ENCODE measurements at places on chromosomes 5 and 9. TPM values are rescaled to one million over a fixed set of nuclear protein-coding genes. Genes with fewer than 3 reads are reported as not detected.

The BNC2 gene
- total RNA-seq: 3.5 TPM

DNA sequence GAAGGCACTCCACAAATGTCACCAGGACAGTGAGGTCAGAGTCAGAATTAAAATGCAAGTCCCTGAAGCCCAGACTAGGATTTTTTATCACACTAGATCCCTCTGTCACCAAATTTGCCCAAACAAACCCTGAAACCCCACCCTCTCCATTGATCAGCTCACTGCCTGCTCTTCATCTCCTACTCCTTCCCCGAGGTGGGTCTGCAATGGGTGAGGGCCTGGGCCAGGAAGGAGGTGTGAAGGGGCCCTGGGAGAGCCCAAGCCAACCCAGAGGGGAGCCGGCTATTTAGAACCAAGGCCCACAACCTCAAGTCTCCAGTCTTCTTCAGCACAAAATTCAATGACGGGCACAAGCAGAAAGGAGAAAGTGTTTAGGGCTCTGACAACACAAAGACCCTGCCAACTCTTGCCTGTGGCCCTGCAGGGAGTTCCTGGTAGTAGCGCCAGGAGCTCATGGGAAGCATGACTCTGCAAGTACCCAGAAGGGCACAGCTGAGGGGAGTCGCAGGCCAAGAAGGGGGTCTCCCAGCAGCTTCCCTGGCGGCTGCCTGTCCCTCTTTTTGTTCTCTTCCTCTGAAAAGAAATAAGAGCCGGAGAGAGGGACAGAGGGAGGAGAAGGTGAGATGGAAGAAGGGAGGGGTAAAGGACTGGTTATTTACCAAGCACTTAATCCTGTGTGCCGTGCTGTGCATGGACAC is 5.5 kb downstream of the FOXI1 start:
- H3K27me3 ChIP-seq: no peaks in the 10 kb centered on the region
- H3K36me3 ChIP-seq: no peaks in the 10 kb centered on the region
- H3K4me3 ChIP-seq: no peak overlapping the region
- no peak overlapping the region for H3K27ac ChIP-seq
- no peak for DNase-seq

The IFNB1 gene
- total RNA-seq: not detected

DNA sequence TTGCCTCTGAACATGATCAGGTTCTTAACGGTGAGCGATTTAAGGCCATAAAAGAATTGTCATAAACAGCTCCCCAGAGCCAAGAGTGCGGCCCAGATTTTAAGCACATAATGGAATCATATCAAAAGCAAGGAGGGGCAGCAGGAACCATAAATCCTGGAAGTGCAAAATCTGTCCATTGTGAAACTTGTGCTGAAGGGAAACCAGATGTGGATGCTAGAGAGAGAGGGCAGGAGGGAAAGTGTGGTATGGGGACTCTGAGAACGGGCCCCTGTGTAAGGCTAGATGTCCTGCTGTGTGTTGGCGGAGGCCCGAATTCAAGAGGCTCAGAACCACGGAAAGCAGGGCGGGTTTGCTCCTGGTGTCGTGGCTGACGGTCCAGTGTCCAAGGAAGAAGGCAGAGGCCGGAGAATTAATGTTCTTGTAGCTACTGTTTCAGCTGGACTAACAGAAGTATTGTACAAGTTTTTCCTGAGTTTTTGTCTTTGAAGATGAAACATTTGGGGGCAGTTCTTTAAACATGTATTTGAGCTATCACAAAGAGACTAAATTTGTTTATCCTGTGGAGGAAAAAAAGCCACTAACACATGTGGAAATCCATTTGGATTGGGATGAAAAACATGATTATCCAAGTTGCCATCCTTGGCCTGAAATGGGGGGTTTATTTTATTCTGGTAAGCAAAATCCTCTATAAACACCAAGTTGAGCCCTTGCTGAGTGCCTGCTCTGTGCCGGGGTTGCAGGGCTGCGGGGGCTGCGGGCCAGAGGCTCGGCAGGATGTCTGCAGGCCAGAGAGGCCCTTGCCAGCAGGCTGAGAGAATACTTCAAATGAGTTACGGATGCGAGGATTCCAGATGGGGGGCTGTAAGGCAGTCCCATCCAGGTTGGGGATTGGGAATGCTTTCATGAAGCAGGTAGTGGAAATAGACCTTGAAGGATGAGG is 9.2 kb upstream of the CXCL14 start:
- H3K27ac ChIP-seq: no peak overlapping the region
- no peaks in the 10 kb centered on the region for H3K4me1 ChIP-seq
- H3K27me3 ChIP-seq: peaks cover 67% of the 10 kb centered on the region
- no peak overlapping the region for H3K4me3 ChIP-seq
- no peak for DNase-seq
- H3K36me3 ChIP-seq: no peaks in the 10 kb centered on the region

- H3K4me3 ChIP-seq: no peak overlapping the region
- no peak overlapping the region for H3K27ac ChIP-seq
- peaks cover 9% of the 10 kb centered on the region for H3K27me3 ChIP-seq
- peaks cover 8% of the 10 kb centered on the region for H3K36me3 ChIP-seq
Observed at GRCh38 chr5:180313677-180314505, 22.0 kb upstream of the MAPK9 start.

- no peaks in the 10 kb centered on the region for H3K27me3 ChIP-seq
- H3K4me3 ChIP-seq: peak overlapping the region; percentile 53
- H3K4me1 ChIP-seq: no peaks in the 10 kb centered on the region
- H3K27ac ChIP-seq: no peak overlapping the region
Observed at GRCh38 chr5:23506329-23507236, 826 bp upstream of the PRDM9 start.

- no peak overlapping the region for H3K4me3 ChIP-seq
- H3K4me1 ChIP-seq: no peaks in the 10 kb centered on the region
- no peak overlapping the region for H3K27ac ChIP-seq
- H3K27me3 ChIP-seq: no peaks in the 10 kb centered on the region
Observed at GRCh38 chr5:165029099-165029870, 1523.9 kb downstream of the MAT2B start.

The EXOSC2 gene
- total RNA-seq: 12.0 TPM

The HCN1 gene
- total RNA-seq: 0.14 TPM

DNA sequence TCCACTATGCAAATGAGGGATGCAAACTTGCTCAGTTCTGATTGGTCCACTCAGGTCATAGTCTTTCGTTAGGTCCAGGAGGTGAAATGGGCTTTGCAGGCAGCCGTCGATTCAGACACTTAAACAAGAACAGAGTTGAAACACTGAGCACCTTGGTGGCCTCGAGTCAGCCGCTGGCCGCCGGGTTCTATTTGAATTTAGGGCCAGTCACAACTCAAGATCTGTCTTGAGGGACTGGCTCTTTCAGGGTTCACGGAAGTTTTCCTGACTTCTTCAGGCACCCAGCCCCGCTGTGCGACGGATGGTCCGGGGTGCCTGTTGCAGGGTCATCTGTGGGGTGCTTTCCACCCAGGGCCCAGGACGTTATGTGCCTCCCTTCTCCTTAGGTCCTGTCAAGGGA is 412.8 kb upstream of the IRX4 start:
- no peak overlapping the region for H3K27ac ChIP-seq
- no peaks in the 10 kb centered on the region for H3K4me1 ChIP-seq
- no peaks in the 10 kb centered on the region for H3K36me3 ChIP-seq
- DNase-seq: no peak
- H3K4me3 ChIP-seq: no peak overlapping the region
- peaks cover 35% of the 10 kb centered on the region for H3K27me3 ChIP-seq

The HOMER1 gene
- total RNA-seq: 61.9 TPM

GRCh38 chr5:149207831-149208230 is 63.8 kb upstream of the AFAP1L1 start:
- no peak overlapping the region for H3K4me3 ChIP-seq
- DNase-seq: no peak
- no peaks in the 10 kb centered on the region for H3K27me3 ChIP-seq
- peaks cover 72% of the 10 kb centered on the region for H3K4me1 ChIP-seq
- peaks cover 84% of the 10 kb centered on the region for H3K36me3 ChIP-seq

- H3K4me1 ChIP-seq: peaks cover 5% of the 10 kb centered on the region
- no peak for DNase-seq
- no peak overlapping the region for H3K27ac ChIP-seq
- H3K27me3 ChIP-seq: no peaks in the 10 kb centered on the region
- peaks cover 5% of the 10 kb centered on the region for H3K36me3 ChIP-seq
Observed at GRCh38 chr5:154117930-154118329, 72.6 kb upstream of the GALNT10 start.

The UCK1 gene
- total RNA-seq: 23.0 TPM

The FGD3 gene
- total RNA-seq: 1.8 TPM

DNA sequence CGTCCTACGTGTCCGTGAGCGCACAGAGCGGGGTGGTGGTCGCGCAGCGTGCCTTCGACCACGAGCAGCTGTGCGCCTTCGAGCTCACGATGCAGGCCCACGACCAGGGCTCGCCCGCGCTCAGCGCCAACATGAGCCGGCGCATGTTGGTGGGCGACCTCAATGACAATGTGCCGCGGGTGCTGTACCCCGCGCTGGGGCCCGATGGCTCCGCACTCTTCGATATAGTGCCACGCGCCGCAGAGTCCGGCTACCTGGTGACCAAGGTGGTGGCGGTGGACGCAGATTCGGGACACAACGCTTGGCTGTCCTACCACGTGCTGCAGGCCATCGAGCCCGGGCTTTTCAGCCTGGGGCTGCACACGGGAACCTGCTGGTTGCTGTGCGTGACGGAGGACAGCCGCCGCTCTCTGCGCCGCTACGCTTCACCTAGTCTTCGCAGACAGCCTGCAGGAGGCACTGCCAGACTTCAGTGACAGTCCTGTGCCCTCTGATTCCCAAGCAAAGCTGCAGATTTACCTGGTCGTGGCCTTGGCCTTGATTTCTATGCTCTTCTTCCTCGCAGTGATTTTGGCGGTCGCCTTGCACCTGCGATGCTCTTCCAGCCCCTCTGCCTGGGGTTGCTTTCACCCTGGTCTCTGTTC is 2.4 kb upstream of the PCDHGA12 start:
- peaks cover 70% of the 10 kb centered on the region for H3K36me3 ChIP-seq
- H3K4me3 ChIP-seq: no peak overlapping the region
- H3K27me3 ChIP-seq: no peaks in the 10 kb centered on the region
- no peak for DNase-seq
- H3K4me1 ChIP-seq: peaks cover 44% of the 10 kb centered on the region

DNA sequence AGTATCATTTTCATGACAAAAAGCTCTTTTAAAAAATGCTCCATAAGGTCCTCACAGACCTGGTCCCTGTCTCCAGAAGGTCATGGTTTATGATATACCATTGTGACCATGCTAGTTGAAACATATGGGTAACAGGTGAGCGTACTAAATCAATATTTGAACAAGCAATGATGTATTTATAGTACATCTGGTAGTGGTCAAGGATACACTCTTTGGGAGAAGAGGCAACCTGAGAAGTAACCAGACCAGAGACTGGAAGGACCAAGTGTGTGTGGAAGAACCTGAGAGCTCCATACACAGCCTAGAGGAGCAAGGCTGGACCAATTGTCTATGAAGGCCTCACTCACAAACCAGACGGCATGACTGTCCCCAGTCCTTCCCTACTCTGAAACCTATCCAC is 55.1 kb downstream of the LHFPL2 start:
- H3K4me3 ChIP-seq: no peak overlapping the region
- no peaks in the 10 kb centered on the region for H3K36me3 ChIP-seq
- H3K27ac ChIP-seq: no peak overlapping the region
- no peaks in the 10 kb centered on the region for H3K27me3 ChIP-seq
- no peak for DNase-seq

DNA sequence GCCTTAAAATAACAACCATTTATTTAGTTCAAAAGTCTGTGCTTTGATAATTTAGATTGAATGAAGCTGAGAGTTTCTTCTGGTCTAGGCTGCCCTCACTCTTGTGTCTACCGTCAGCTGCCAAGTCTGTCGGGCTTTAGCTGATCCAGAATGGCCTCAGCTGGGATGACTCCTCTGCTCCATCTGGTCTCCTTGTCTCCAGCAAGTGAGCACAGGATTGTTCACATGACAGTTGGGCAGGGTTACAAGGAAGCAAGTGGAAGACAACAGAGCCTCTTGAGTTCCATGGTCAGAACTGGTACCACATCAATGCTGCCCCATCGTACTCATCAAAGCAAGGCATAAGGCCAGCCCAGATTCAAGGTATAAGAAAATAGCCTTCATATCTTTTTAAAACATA is 9.0 kb downstream of the HTR1A start:
- no peak overlapping the region for H3K27ac ChIP-seq
- peaks cover 11% of the 10 kb centered on the region for H3K27me3 ChIP-seq
- H3K4me3 ChIP-seq: no peak overlapping the region

The SUSD3 gene
- 0.60 TPM for total RNA-seq

GRCh38 chr9:126109575-126109974 is 217.1 kb upstream of the MVB12B start:
- no peak for DNase-seq
- H3K36me3 ChIP-seq: no peaks in the 10 kb centered on the region
- H3K27me3 ChIP-seq: peaks cover 29% of the 10 kb centered on the region
- H3K4me3 ChIP-seq: no peak overlapping the region

- no peaks in the 10 kb centered on the region for H3K36me3 ChIP-seq
- H3K4me1 ChIP-seq: peaks cover 38% of the 10 kb centered on the region
- H3K27me3 ChIP-seq: peaks cover 100% of the 10 kb centered on the region
- H3K27ac ChIP-seq: no peak overlapping the region
Observed at GRCh38 chr5:146340260-146341081, 1.8 kb downstream of the POU4F3 start.

DNA sequence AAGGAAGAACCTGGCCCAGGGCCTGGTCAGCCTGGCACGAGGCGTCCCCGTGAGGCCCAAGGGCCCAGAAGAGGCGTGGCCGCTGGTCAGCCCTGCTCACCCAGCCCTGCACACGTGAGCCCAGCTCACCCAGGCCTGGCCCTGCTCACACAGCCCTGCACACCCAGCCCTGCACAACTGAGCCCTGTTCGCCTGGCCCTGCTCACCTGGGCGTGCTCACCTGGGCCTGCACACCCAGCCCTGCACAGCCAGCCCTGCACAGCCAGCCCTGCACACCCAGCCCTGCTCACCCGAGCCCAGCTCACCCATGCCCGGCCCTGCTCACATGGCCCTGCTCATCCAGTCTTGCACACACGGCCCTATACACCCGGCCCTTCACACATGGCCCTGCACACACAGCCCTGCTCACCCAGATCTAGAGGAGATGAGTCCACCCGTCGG is 2.1 kb downstream of the ZDHHC11 start:
- peaks cover 16% of the 10 kb centered on the region for H3K27me3 ChIP-seq

DNA sequence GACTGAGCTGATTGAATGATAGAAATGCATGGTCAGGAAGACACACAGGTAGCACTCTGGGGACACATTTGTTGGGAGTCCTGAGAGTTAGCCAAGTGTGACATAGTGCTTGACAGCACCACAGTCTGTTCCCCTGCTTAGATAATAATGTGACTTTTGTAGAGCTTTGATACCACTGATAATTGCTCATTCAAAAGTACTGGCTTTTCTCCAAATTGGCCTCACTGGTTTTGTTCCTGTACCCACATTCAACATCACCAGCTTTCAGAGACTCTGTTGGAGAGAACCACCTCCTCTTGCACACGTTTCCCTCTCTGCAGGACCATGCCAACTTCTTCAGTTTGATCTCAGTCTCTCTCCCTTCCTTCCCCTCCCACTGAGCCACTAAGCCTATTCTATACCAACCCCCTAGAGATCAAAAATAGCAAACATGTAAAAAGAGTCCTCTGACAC is 52.5 kb upstream of the IL7R start:
- H3K27ac ChIP-seq: no peak overlapping the region
- H3K4me3 ChIP-seq: no peak overlapping the region
- no peaks in the 10 kb centered on the region for H3K36me3 ChIP-seq
- no peak for DNase-seq
- no peaks in the 10 kb centered on the region for H3K27me3 ChIP-seq
- H3K4me1 ChIP-seq: peaks cover 20% of the 10 kb centered on the region
